CD4-positive, alpha-beta T cell treated with Interleukin-12 subunit alpha and Interleukin-12 subunit beta, for 1 hour (primary cell): ENCODE measurements at places on chromosomes 2 and 18.

DNA sequence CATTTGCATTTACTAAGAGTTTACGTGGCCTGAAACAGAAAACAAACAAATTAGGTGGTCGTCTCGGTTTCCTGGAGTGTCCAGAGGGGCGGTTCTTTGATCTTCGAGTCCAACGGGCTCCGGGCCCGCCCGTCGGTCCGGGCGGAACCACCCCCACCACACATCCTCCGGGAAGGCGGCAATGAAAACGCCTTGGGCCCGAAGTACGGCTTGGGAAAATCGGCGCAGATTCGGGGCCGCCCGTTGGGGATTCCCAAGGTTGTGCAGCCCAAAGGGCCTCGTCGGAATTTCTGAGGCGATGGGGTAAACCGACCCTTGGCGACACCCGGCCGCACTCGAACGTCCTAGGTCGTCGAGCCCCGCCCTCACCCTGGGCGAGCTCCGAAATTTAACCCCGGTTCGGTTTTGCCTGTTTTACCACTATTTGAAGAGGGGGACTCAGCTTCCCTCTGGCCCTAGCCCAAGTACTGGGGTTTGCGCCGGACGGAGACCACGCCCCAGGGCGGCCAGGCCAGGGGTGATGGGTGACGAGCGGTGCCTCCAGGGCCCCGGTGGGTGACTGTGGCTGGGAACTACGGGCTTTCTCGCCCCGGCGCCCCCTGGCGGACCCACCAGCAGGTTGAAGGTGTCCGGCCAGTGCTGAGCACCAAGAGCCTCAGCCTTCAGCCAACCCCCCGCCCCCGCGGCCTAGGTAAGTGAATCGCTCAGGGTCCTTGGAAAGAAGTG is 1.9 kb upstream of the CFAP53 start:
- peak; percentile 83 for DNase-seq

- no peak for DNase-seq
Measured at GRCh38 chr2:12702168-12703121, 14.3 kb upstream of the TRIB2 start.

DNA sequence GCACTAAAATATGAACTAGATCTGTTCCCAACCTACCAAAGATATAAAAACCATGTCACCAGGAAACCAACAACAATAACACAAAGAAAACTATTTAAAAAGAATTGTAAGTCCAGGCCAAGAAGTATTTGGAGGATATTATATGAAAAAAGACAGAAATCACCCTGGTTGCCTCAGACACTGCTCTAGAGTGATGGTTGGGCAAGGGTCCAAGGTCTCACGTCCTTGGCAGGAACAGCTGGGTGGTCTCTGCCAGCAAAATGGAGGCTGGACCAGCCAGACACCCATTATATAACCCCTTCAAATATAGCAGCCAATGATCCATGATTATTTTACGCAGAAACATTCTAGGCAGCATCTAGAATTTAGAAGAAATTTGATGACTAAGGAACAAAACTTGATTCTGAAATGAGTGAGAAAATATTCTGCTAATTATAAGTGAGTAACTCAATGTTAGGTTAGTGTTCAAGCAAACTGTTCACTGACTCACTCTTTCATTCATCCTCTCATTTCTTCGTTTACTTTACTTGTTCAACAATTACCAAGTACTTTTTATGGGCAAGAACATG is 35.4 kb downstream of the MRPL35 start:
- DNase-seq = no peak

GRCh38 chr2:74472945-74473258 is 422 bp upstream of the MRPL53 start:
- DNase-seq = no peak

GRCh38 chr2:134083548-134083947 is 170.3 kb upstream of the MGAT5 start:
- DNase-seq = no peak

DNA sequence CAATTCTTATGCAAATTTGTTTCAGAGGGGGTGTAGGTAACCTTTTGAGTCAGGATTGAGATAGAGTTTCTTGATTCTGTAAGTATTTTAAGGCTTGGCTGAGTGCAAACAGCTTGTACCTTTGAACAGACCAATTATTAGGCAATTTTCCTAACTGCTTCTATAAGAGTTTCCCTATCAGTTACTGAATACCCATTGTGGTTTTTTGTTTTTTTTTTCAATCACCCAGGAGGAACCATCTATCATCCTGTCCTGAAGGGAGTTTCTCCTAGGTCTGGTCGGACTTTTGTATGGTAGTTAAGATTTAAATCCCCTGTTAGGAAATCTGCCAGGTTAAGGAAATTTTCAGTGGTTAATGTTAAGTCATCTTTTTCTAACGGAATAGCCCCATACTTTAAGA is 319.4 kb upstream of the SLC39A10 start:
- no peak for DNase-seq

GRCh38 chr2:222364285-222364895 is 60.0 kb upstream of the SGPP2 start:
- no peak for DNase-seq

DNA sequence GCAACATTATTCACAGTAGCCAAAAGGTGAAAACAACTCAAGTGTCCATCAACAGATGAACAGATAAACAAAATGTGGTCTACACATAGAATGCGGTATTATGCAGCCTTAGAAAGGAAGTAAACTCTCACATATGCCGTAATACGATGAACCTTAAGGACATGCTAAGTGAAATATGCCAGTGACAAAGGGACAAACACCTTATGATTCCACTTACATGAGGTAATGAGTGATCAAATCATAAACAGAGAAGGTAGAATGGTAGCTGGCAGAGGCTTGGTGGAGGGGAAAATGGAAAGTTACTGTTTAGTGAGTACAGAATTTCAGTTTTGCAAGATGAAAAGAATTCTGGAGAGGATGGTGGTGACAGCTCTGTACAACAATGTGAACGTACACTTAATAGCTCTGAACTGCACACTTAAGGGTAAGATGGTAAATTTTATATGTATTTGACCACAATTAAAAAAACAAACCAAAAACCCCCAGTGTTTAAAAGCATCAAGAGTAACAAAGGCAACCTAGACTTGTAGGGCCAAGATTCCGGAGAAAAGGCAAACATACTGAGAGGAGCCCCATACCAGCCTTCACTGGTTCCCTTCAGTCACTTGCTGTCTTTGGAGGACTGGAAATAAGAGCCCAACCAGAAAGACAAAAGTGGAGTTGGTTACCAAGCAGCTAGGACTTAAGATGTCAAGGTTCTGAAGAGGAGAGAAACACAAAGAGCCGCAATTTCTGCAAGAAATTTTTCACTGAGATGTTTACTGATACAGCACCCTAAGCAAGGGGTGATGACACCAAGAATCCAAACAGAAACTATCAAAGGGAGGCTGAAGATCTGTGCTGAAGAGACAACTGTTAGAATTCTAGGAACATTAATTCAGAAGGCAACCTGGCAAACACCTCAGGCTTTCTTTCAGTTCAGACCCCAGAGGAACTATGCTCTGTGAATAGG is 61.3 kb downstream of the CUL3 start:
- peak; percentile 24 for DNase-seq

DNA sequence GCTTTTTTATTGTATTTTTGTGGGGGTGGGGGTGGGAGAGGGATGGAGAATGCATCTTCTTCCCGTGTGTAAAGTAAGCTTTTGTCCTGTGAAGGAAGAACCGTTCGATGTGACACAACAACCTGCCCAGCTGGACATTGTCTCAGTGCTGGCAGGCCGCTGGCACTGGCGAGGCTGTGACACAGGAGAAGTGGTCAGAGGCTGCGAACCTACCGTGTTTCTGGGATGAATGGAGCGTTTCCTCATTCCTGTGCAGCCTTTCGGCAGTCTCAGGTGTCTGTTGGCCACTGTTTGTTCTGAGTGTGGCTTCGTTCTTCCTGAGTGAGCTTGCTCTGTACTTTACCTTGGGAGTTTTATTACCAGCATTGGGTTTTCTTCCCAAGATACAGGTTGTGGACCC is 8.0 kb downstream of the RAMP1 start:
- no peak for DNase-seq

DNA sequence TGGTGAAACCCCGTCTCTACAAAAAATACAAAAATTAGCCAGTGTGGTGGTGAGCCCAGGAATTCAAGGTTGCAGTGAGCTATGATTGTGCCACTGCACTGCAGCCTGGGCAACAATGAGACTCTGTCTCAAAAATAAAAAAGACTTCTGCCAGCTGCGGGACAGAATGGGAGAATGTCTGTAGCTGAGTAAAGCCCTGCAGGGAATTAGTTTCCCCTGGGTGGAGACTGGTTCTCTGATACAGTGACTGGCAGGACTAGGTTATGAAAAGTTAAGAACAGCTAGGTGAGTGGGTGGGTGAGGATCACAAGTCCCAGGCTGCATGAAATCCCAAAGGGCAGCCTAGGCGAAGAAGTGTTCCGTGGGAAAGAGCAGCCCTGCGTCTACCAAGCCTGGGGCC is 13.8 kb upstream of the CATIP start:
- DNase-seq = no peak

GRCh38 chr2:54672590-54673456 is 50.6 kb upstream of the EML6 start:
- DNase-seq = peak; percentile 11

- no peak for DNase-seq
Measured at GRCh38 chr2:62999905-63000304, 50.7 kb upstream of the OTX1 start.

- DNase-seq = no peak
Measured at GRCh38 chr18:75760208-75760607, 332.7 kb upstream of the SMIM21 start.

DNA sequence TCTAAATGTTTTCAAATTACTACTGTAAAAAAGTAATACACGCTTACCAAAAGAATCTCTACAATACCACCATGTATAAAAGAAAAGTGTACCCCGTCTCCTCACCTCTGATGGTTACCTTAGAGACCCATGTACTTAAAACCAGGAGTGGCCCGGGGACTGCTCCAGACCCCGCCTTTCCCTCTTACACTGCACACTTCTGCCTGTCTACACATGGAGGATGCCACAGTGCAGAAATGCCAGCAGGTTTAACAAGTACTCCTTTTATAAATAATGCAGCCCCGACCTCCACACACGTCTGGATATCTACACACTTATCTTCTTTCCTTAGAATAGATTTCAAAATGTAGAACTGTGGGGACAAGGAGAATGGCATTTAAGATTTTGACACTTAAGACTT is 5.3 kb downstream of the HDAC4 start:
- DNase-seq = no peak

DNA sequence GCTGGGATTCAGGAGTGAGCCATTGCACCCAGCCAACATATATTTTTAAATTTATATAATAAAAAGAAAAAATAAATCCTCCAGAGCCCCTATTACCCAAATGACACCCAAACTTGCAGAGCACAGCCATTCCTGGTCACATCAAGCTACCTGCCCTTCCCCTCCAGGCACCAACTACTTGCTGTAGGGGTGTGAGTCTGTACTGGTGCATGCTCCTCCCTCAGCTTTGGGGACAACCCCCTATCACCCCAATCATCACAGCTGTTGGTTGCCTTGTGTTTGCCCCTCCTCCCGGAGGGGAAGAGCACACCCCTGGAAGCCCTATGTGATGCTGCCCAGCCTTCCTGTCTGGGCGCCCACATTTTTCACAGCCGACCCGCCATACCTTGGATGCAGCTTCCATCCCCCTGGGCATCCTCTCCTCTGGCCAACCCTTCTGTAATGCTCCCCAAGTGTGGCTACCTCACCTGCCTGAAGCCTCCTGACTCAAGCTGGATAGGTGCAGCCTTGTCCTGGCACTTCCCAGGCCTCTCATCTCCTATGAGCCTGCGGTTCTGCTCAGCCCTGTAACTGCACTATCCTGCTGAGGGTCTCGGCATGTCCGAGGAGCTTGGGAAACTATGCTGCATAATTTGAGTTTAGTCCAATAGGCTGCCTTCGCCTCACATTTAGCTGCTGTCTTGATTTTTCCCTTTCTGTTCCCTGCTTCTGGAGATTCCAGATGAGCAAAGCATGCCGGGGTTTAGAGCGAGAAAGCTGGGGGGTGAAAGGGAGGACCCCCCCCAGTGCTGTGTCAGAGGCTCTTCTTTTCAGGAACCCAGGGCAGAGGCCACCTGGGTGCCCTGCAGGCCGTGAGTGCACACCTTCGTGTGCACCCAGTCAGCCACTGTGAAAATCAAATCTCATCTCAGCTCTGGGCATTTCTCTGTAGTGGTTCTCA is 27.2 kb downstream of the CHST10 start:
- DNase-seq = no peak

GRCh38 chr18:31451625-31452024 is 4.1 kb downstream of the DSG3 start:
- DNase-seq = no peak

- DNase-seq = no peak
Measured at GRCh38 chr2:142742371-142743214, 134.9 kb upstream of the KYNU start.

DNA sequence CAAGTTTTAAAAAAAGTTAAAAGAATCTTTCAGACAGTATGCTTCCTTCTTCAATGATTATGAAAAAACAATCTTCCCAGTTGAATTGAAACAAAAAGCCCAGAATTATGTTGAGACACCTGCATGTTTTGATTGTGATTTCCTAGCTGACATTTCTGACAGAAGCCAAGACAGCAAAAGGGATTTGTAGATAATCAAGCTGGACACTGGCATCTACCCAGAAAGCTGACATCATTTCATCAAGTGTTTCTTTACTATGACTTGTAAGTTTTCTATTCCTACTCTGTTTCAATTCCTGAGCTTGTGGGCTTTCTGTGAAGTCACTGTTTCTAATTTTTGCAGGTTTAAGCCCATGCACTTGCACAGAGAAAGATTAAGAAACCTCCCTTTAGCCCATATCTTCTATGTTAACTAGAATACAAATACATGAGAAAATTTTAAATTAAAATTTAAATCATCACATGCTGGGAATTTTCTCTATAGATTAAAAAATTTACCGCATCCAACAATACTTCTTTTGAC is 82.9 kb upstream of the CCDC85A start:
- DNase-seq = no peak

GRCh38 chr18:1965541-1965940 is 605.8 kb downstream of the METTL4 start:
- DNase-seq = no peak

DNA sequence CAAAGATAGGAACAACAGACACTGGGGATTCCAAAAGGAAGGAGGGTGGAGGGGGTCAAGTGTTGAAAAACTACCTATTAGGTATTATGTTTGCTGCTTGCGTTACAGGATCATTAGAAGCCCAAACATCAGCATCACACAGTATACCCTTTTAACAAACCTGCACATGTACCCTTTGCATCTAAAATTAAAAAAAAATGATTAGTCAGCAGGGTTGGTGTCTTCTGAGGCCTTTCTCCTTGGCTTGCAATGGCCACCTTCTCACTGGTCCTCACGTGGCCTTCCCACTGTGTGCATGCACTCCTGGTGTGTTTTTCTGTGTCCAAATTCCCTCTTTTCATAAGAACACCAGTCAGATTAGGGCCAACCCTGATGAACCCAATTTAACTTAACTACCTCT is 5.6 kb upstream of the IMPA2 start:
- no peak for DNase-seq

GRCh38 chr2:109703077-109703476 is 88.9 kb downstream of the SOWAHC start:
- DNase-seq = no peak

DNA sequence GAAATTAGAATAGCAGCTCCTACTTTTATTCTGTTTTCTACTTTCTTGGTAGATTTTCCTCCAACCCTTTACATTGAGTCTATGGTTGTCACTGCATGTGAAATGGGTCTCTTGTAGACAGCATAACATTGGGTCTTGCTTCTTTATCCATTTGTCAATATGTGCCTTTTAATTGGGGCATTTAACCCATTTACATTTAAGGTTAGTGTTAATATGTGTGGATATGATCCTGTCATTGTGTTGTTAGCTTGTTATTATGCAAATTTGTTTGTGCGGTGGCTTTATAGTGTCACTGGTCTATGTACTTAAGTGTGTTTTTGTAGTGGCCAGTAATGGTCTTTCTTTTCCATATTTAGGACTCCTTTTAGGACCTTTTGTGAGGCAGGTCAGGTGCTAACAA is 276.9 kb upstream of the SPHKAP start:
- DNase-seq = no peak

- no peak for DNase-seq
Measured at GRCh38 chr2:179524809-179525339, 260.2 kb upstream of the SESTD1 start.
